Upper lobe of right lung (tissue), 1 donor: ENCODE measurements at places on chromosomes 2 and 18.

DNA sequence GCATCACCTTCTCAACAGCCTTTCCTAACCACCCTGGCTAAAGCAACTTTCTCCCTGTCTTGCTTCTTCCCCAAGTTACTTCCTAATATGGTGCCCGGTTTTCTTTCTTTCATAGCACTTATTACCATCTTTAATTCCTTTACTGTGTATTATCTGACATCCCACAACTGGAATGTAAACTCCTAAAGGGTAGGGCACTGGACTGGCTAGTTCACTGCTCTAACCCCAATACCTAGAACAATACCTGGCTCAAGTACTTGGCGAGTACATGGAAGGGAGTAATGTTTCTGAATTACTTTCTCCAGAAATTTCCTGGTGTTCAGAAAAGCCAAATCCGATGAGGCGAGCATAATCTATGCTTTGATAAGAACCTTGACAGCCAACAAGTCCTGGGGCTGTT is 22.7 kb upstream of the RNF103 start:
- DNase-seq: no peak

- DNase-seq: no peak
Measured at GRCh38 chr2:145235312-145235711, 715.4 kb upstream of the ZEB2 start.

DNA sequence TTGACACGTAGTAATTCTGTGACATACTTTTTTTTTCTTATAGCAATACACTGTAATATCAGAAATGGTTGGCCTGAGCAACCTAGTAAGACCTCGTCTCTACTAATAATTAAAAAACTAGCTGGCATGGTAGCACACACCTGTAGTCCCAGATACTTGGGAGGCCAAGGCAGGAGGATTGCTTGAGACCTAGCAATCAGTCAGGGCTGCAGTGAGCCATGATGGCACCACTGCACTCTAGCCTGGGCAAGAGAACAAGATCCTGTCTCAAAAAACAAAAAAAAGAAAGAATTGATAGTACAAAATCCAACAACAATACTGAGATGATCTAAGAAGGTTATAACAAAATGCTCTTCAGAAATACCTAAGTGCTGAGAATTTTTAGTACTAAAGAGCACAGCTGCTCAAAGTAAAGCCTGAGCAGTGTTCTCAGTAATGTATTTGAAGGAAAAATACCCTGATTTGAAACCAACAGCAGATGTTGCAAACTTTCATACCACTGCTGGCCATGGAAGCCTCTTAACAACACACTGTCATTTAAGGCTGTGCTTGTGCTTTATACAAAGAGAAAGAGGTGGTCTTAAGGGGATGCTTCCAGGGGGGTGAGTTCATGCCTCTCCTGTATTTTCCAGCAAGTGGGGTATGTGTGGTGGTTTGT is 132.6 kb upstream of the CDCA7 start:
- no peak for DNase-seq

DNA sequence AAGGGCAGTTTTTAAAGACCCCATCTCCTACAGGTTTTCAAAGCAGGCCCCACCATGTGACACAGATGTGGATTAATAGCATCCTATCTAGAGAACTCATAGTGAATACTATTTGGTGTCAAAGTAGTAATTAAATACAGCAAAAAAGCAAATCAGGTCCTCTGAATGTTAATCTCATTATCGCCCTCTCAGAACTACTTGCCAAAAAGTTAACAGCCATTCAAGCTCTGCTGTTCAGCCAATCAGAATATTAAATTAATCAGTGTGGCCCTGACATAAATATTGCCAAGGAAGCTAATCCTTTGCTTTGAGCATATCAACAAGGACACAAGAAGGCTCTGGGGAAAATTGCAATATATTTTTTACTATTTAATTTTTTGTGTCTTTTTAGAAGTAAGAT is 428.9 kb upstream of the SOX11 start:
- DNase-seq: no peak

GRCh38 chr2:31132786-31133185 is 5.5 kb downstream of the GALNT14 start:
- DNase-seq: no peak

DNA sequence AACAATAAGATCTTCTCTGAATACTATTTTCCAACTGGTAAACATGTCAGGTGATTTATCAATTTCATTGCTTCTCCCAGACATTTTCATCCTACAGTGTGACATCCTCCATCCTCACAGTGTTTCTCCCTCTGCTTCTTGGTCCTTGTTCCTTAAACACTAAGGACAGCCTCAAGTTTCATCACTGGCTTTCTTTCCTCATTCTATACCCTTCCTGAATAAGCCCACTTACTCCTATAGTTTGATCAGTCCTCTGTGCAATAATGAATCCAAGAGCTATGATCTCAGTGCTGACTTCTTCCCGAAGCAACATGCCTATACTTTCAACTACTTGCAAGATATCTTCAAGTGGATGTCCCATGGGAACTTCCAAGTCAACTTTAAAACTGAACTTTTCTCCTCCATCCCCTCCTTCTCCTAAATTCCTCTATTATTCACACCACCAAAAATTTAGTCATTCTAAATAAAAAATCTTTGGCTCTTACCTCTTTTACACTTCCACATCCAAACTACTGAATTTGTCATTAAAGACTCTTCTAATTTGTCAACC is 87.6 kb downstream of the FAM228A start:
- no peak for DNase-seq

- DNase-seq: no peak
Measured at GRCh38 chr18:3085612-3086011, 72.7 kb upstream of the LPIN2 start.

- no peak for DNase-seq
Measured at GRCh38 chr2:212124598-212124997, 414.0 kb downstream of the ERBB4 start.

DNA sequence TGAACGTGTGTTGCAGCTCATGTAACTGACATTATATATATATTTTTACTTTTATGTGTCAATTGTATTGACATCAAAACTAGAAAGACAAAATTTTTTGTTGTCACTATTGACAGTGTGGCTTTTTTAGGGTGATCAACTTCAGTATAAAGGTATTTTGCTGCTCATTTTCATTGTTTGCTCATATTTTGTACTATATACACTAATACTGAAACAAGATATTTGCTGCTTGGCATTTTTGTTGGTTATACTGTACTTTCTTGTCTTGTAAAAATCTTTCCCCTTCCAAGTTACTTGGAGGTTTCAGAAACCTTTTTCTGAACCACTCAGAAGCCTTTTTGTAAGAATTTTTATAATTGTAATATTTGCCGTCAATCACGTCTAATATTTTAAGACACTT is 16.5 kb downstream of the AFTPH start:
- no peak for DNase-seq

GRCh38 chr2:37332560-37332959 is 7.9 kb upstream of the PRKD3 start:
- no peak for DNase-seq

DNA sequence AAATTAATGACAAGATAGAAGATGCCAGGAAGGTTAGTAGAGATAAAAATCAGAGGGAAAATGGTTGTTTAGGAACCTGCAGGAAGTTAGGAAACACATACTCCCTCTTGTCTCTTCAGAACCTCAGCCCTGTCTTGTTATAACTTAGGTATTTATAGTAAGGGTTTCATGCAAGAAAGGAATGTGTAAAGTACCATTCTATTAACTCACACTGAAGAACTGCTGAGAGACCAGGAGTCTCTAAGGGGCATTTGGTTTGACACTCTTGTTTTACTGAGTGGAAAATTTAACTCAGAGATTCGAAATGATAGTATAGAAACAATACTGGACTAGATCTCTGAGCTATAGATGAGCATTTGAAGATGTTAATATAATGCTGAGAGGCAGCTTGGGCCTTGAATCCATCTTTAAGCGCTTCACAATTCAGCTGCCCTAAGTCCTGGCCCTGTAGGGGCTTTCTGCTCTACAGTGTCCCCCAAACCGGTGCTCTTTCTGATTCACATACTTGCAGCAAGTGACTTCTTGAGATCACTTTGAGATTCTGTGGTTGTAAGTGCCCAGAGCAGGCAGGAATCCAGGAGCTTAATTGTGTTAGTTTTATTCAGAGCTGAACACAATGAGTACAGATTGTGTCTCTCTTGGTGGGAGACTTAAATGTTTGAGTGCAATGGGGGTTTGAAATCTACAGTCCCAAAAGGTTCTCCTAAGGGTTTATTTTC is 235.0 kb upstream of the RGPD4 start:
- no peak for DNase-seq

DNA sequence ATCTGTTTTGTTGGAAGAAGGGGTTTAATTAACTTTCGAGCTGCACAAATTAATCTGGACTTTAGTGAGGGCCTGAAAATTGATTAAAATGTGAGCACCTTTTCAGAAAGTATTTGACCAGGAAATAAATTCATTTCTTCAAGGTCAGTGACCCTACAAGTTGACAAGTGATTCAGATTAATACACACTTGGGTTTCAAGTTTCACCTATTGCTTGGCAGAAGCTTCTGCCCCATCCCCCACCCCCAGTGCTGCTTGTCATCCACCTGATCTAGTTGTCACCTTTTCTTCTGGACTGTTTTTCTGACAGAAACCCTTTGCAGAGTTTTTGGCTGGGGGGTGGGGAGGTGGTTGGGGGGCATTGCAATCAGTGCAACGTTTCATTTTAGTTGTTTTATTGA is 46.2 kb downstream of the RPRM start:
- no peak for DNase-seq

DNA sequence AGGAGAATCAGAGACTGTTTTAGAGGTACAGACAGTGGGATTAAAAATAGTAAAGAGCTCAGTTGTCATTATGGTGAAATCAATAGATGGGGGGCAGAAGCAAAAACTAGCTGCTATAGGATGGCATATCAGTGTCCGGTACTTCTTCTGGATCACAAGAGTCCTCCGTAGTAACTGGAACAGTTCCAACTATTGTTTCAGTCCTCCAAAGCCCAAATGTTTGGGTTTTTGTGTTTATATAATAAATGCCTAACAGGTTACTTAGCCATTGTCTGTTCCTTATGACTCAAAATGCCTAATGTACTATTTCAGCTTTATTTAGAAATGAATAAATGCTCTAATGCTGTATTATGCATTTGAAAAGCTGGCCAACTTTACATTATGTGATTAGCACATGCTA is 401.2 kb downstream of the PTH2R start:
- no peak for DNase-seq

DNA sequence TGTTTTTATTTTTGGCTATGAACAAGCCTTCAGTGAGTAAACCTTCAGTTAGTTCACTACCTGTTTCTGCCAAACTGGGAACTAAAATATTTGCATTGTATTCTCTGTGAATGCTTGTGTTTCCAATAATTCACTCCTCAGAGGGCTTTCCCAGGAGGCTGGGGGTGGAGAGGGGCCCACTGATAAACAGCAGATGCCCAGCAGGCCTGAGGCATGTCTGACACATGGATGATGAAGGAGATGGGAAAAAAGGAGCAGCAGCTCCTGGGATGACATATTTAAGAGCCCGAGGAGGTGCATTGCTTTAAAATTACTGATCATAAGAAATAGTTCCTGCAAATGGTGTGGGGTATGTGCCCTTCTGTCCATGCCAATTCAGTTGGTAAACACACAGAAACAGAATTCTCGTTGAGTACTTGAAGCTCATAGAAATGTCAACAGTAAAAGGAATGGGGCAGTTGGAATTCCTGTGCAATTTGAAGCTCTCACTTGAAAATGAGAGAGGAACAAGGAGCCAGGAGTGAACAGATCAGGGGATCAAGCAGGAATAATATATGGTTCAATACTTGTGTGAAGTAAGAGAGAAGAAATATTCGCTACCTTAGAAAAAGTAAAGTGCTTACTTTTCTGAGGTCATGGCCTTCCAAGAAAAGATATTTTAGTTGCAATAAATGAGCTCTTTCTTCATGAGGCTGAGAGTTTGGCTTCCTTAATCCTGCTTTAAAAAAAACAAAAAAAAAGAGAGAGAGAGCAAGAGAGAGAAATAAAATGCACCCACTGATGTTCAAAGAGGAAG is 22.0 kb upstream of the HNMT start:
- DNase-seq: no peak

DNA sequence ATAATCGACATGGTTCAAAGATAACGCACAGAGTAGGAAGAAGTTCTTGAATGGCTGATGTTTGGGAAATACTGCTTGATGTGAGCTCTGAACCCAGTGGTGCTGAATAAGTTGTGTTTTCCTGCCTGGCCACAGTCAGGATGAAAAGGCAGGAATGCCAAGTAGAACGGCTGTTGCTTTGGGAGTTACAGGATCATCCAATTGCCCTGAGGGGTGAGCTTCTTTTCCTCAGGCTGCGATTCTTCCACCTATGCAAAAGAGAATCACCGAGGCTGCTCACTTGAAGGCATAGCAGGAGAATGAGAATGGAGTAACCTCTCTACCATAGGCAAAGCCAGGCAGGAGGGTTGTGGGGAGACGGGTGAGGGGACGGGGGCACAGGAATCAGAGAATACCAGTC is 14.4 kb upstream of the IGFBP2 start:
- no peak for DNase-seq

DNA sequence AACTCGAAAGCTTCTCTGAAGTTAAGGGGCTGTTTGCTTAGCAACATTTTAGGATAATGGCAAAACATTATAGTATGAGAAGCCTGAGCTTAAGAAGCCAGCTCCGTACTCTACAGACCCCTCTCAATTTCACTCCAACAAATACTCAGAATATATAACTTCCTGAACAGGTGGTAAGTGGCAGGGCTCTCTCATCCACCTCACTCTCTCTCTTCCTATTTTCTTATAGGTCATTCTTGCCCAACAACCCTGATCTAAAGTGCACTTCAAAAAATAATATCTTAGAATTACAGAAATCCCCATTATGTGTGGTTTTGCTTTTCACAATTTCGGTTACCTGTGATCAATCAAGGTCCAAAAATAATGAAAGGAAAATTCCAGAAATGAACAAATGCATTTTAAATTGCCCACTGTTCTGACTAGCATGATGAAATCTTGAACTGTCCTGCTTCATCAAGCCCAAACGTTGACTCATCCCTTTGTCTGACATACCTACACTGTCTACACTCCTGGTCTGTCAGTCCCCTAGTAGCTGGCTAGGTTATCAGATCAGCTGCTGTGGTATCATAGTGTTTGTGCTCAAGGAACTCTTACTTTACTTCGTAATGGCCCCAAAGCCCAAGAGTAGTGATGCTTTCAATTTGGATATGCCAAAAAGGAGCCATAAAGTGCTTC is 122.8 kb upstream of the COL5A2 start:
- DNase-seq: no peak

GRCh38 chr2:156037482-156037881 is 295.0 kb downstream of the NR4A2 start:
- DNase-seq: no peak

- no peak for DNase-seq
Measured at GRCh38 chr2:66803726-66804125, 368.8 kb downstream of the MEIS1 start.
